GM12878 (cell line): ENCODE measurements at places on chromosomes 2 and 18. TPM values are rescaled to one million over a fixed set of nuclear protein-coding genes. Genes with fewer than 3 reads are reported as not detected.

DNA sequence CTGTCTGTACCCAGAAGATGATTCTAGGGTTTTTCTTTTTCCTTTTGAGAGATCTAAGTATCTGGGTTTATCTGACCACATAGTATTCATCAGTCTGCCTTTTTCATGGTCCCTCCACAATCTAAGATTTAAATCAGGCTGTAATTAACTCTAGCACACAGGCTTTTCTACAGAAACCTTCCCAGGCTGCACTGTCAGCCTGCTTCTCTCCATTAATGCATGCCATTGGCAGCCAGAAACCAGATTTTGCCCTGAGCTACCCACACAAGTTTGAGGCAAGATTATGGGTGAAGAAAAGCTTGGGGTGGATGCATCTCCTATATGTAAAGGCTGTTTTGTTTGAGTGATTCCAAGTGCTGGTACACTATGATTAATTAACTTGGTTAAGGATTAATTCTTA, 45.7 kb upstream of the EML4 start:
- no peak for DNase-seq

GRCh38 chr2:29159125-29159524, 43.9 kb downstream of the CLIP4 start:
- DNase-seq = no peak

GRCh38 chr2:120204022-120204405, 19.2 kb downstream of the TMEM185B start:
- DNase-seq = no peak

GRCh38 chr18:77114415-77115191, 18.0 kb downstream of the MBP start:
- no peak for DNase-seq

DNA sequence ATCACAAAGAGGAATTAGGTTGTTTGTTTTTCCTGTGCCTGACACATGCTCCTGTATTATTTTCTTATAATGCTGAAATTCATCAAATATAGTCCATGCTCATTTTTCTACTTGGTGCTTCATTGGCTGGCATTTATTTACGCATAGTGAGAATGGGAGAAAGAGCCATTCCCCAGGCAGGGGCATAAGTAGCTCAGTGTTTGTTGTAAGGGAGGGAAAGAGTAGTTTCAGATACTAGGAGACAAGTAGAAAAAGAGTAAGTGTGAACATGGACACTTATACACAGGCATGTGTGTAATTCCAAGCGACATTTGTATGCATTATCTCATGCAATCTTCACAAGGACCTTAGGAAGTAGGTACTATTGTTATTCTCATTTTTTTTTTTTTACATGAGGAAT, 111.9 kb upstream of the UGP2 start:
- no peak for DNase-seq

DNA sequence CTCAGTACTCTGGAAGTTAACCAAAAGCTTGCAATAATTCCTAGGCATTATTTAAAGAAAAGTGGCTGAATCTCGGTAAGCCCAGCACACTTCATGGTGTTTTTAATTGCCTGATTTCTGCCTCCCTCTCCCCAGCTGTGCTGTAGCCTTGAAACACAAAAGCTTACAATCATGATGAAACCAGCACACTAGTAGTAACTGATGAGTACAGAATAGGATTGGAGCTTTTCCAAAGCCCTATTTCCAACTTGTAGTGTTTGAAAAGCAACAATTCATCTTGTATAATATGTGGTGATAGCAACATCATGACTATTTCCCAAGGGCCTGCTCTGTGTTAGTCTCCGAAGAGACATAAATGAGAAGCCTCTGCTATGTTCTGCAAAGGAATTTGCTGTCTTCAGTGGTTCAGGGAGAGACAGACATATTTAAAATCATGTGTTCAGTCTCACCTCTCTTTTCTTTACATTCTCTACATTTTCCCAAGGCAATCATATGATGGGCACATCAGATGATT, 1015.0 kb downstream of the BCL11A start:
- DNase-seq = no peak

DNA sequence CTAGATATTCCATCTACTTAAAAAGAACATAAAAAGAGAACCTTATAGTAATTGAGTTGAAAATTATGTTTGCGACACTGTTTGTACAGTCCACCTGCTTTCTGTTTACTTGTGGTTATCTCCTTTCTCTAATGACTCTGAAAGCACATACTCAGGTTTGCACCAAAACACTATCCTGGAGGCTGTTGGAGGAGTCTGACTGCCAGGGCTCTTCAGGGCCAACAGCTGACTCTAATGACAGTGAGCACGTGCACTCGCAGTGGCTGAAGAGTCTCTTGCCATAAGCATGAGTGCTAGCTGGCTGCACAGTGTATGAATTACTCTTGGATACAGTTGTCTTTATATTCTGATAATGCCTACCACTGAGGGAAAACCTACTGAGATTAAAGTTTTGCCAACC, 16.7 kb upstream of the GLS start:
- no peak for DNase-seq

DNA sequence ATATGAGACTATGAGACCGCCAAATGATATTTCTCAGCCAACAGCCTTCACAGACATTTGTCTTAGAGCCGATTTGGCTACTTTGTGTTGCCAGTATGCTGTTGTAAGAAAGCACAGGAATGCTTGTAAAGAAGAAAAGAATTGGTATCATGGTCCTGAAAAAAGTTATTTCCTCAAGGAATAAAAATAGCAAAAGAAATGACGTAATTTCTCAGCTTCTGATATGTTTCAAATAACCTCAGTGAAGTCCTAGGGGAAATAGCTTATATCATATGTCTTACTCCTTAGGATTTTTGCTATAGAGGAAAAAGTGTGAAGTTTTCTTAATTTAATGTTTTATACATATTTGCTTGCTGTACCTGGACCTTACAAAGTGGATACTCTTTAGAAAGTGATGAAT, 23.0 kb downstream of the SCN1A start:
- DNase-seq = no peak

- no peak for DNase-seq
Measured at GRCh38 chr18:377088-377487, 109.2 kb upstream of the THOC1 start.

GRCh38 chr2:230895536-230896345, 29.3 kb downstream of the GPR55 start:
- no peak for DNase-seq

GRCh38 chr2:138504092-138504491, 2.5 kb downstream of the SPOPL start:
- DNase-seq = no peak

DNA sequence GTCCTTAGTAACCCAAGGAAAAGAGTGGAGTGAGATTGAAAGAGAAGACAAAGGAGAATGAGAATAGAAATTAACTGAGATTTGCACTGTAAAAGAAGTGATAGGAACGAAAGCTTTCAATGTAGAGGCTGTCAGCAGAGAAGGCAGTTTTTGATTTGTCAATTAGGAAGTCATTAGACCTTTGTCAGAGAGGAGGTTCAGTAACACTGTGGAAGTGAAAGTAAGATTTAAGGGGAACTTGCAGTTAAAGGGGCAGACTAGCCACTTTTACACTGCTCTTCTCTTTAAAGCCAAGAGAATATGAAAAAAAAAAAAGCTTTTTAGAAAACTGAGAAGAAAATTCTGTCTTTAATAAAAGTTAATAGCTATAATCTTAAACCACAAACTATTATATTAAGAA, 11.5 kb upstream of the KYNU start:
- no peak for DNase-seq

DNA sequence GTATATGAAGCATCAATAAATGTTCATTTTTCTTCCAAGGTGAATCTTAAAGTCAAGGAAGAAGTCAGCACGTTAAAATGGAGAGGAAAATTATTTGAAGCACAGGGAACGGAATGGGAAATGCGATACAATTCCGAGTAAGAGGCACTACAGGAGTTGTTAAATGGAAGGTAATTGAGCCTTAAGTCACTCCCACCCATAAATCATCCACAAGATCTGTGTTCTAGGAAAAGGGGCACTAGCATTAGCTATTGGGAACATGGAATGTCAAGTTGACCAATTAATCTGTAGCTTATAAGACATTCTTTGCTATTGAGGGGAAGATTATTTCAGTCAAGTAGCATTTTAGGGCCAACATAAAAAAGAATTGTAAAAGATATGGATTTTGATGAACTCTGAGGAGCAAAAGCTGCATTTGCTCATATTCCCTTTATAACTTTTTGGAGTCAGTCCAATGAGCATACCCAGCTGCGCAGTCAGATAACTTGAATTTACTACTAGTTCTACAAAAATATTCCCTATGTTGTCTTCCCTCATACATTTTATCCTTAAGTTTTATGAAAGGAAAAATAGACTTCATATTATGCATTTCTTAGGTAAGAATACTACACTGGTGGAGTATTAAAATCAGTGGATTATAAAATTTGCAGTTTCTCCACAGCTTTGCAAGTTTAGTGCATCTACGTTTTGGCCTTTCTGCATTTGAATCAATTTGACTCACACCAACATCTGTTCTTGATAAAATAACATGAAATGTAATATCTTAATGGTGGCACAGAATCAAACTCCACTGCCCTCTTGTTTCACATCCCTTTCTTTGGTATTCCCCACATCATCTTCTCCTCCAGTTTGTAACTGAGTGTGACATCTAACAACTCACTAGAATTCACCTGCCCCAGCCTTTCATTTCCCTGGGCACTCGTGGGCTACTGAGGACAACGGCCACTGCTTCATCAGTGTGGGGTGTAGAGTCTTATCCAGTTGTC, 95.6 kb downstream of the SP3 start:
- DNase-seq = no peak

GRCh38 chr2:54605836-54606235, 117.6 kb upstream of the EML6 start:
- DNase-seq = no peak

DNA sequence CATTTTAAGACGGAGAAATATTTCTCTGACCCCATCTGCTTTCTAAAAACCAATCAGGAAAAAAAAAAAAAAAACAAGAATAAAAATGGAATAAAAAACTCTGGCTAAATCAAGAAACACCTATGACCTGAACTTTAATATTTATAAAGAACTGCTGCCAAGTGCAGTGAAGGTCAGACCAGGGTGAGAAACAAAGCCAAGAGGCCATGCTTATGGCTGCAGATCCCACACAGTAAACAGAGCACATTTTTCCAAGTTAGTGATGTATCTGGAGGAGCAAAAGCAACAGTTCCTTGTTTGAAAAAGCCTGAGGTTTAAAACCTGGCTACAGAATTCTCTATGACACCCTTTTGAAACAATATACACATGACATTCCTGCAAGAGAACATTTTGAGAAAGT, 242.3 kb downstream of the SRBD1 start:
- DNase-seq = no peak

- DNase-seq = no peak
Measured at GRCh38 chr2:220064111-220065030, 436.9 kb downstream of the SLC4A3 start.

- no peak for DNase-seq
Measured at GRCh38 chr2:88770016-88770415, 78.5 kb downstream of the RPIA start.

- DNase-seq = no peak
Measured at GRCh38 chr2:74922592-74923227, 35.7 kb upstream of the POLE4 start.

LYPD6B gene
- 1.9 and 3.3 TPM in 2 replicates for total RNA-seq

DQX1 gene
- 0.85 and 0.98 TPM in 2 replicates for total RNA-seq

UBXN2A gene
- total RNA-seq = 14.0 and 15.8 TPM in 2 replicates
